ENCODE measurements at places on chromosomes 13 and 19.

- DNase-seq: no peak
Observed at GRCh38 chr19:46787331-46788261, 798 bp downstream of the SLC1A5 start.

DNA sequence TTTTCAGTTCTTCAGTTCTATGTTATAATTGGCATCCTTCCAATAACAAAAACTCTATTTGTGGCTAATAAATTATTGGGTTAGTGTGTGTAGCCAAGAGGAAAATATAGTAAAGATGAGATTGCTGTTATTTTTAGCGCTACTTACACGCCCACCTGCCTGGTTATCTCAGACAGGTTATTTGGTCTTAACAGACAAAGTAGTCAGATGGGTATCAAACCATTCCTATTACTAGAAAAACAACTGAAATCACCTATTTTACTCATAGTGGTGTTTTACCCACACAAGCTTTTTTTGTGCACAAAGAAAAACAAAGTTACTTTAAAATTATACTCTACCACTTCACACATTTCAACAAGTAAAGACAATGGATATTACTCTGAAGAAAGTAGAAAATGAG lies 151.2 kb downstream of the TBC1D4 start:
- no peak for DNase-seq

GRCh38 chr13:27401210-27401609 lies 23.2 kb upstream of the GTF3A start:
- DNase-seq: no peak

- no peak for DNase-seq
Observed at GRCh38 chr19:10501971-10502523, 1.1 kb downstream of the KEAP1 start.

DNA sequence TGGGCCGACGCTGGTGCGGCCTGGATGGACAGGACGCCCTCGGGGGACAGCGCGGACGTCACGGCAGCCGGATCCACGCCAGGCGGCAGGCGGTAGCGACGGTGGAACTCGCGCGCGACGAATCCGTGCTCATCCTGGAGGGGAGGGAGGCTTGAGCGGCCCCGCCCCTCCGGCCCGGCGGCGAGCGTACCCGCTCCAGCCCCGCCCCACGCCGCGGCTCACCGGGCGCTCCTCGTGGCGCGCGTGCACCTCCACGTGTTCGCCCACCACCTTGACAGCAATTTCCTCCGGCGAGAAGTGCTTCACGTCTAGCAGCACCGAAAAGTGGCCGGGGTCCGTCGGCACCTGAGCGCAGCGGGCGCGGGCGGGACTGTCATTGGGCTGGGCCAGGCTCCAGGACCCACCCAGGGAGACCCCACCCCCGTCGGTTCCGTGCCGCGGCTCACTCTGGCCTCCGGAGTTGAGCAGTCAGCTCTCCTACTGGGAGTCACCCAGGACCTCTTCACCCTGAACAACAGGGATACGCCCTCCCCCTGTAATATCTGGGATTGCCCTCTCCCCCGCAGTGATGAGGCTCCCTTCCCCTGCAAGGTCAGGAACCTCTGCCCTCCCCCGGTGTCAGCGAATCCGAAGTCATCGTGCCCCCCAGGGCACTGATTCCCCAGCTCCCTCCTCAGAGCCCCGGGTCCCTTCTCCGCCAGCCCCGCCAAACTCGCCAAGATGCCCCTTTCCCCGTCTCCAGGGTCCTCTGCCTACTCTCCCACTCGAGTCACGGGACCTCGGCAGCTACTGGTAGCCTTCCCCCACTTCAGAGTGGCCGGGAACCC lies 1.1 kb downstream of the HSPB6 start:
- DNase-seq: no peak

- DNase-seq: no peak
Observed at GRCh38 chr19:58345558-58345957, 7.7 kb downstream of the A1BG start.

DNA sequence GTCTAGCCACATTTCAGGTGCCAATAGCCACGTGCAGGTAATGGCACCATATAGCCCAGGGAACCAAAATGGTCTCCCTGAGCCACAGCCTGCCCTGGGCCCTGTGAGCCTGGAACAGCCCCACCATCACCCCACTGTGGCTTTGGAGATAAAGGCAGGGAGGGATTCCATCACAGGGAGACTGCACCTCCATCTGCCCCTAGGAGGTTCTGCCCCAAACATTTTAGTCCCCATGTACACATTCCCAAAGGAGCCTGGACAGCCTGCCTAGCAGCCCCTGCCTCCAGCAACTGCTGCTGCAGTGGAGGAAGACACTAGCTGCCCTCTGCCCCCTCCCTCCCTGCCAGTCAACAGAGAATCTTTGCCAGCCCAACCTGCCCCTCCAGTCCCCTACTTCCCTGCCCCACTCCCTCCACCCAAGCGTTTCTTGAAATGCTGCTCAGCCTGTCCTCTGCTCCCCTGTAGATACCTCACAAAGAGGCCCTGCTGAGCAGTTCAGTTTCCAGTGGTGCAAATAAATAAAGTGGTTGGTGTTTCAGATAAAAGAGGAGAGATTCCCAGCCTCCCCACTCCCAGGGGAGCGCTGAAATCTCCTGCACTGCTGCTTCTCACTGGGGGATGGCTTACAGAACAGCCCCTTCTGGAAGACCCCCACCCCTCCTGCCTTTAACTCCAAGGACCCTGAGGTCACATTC lies 921.8 kb downstream of the UQCRFS1 start:
- no peak for DNase-seq

Data from NCI-H2081 treated with DMSO at 0.1 percent for 48 hours (cell line).